Mucosa of gallbladder (tissue), 1 donor: ENCODE measurements at places on chromosomes 5 and 9. TPM values are rescaled to one million over a fixed set of nuclear protein-coding genes. Genes with fewer than 3 reads are reported as not detected.

- no peak for DNase-seq
Observed at GRCh38 chr9:82208741-82209450, 220.3 kb downstream of the SPATA31D1 start.

- no peak for DNase-seq
Observed at GRCh38 chr5:99088309-99088708, 159.5 kb upstream of the CHD1 start.

DNA sequence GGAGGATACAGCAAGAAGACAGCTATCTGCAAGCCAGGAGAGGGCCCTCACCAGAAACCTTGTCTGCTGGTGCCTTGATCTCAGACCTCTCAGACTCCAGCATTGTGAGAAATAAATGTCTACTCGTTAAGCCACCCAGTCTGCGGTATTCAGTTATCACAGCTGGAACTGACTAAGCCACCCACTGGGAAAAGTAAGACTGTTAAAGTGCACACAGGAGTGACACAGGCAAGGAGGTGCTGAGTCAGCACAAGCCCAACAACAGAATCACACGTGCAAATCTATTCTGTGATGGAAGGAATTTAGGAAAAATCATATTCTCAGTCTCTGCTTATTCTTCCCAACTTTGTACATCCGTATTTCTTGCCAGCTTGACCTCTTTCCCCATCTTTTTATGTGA, 200.0 kb downstream of the NR2F1-AS1 start:
- DNase-seq: no peak

DNA sequence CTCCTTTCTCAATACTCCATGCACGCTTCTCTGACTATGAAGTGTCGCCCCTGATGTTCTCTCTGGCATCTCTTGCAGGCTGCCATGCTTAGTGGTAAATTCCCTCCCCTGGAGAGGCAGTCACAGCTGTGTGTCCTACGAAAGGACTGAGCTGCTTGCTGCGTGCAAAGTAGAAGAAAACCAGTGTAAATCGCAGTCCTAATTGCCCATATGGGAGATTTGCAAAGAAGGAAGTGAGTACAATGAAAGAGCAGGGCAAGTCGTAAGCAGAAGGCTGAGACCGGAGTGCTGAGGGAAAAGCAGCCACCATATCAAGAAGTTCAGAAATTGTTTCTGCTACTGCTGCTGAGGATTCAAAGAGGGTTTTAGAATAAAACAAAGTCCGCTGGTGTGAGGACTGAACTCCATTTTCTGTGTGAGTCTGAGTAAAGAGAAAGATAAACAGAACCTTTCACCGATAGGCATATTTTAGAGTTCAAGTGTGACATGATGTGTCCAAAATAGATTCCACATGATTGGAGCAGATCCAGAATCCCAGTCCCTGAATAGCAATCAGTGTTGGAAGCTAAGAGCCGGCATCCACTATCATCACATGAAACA, 507.8 kb upstream of the MPDZ start:
- no peak for DNase-seq

- no peak for DNase-seq
Observed at GRCh38 chr9:72454871-72455491, 66.4 kb upstream of the TMC1 start.

GRCh38 chr5:143462431-143462830, 58.9 kb upstream of the NR3C1 start:
- DNase-seq: no peak

DNA sequence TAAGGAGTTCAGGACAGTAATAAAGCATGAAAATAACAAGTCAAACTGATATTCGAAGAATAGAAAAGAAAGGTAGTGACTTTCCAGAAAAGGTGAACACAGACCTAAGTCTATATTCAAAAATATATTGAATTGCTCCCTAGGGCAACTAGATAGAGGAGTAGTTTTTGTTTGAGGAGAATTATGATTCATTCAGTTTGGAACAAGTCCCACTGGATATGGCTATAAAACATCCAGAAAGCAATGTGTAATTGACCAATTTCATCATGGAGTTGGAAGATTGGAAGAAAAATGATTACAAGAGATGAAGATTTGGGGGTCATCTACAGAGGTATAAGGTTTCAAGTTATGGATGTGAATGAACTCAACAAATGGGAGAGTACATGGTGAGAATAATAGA, 117.5 kb upstream of the ZNF462 start:
- no peak for DNase-seq

DNA sequence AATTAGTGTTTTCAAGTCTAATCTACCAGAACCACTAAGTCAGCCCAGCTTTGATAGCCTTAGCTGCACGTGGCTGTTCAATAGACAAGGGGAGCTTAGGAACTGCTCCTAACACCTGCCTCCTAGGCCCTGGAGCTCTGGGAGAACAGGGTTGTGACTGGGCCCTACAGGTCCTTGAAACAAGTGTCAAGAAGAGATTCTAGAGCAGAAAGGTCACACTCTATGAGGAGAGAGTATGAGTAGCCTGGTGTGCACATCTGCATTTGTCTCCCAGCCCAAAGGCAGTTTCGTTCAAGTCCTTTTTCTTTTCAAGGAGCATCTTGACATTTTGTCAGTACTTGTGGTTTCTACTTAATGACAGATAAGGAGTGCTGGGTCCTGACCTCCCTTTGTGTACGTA, 206.1 kb downstream of the PRELID2 start:
- DNase-seq: no peak

BAAT gene
- total RNA-seq: 117 TPM

LTC4S gene
- total RNA-seq: 26.0 TPM

DNA sequence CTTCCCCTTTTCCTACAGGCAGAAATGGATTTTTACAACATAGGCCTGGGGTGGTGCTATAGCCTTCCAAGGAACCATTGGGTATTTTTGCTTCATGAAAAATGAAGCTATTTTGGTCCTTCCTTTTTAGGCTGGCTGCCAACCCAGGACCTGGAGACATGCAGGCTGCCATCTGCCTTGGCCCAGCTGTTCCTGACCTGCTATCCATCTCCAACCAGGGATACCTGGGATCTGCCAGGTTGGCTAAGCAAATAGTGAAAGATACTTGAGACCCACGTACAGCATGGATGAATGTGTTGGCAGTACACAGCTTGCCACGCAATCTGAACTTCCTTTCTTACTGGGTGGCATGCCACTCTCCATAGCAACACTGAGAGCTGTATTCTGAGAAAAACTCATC, 31.1 kb downstream of the MRPS27 start:
- no peak for DNase-seq

- DNase-seq: no peak
Observed at GRCh38 chr9:81538890-81539289, 150.5 kb downstream of the TLE1 start.

DNA sequence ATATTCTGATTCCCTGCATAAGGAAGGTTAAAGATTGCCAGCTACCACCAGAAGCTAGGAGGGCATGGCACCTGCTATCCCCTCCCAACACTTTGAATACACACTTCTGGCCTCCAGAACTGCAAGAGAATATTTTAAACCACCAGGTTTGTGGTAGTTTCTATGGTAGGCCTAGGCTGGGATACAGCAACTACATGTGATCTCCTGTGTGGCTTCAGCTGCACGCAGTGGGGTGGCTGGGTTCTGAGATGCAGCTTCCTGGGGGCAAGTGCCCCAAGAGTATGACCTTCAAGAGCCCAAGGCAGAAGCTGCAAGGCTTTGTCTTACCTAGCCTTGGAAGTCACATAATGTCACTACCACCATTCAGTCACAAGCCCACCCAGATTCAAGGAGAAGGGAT, 39.6 kb downstream of the GCNT4 start:
- DNase-seq: no peak

DNA sequence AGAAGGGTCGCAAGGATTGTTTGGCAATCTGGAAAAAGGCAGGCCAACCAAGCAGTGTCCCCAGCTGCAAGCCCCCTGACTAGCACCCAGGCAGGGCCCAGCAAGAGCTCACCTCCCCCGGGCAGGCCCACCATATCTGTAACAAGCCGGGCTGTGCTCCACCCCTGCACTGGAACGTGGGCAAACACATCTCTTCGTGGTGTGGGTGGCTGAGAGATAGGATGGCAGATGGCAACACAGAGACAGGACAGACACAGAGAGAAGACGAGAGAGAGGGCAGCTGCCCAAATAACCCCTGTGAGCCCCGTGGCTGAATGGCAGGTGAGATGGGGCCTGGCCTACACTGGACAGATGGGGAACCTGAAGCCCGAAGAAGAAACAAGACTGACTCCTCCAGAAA, 9.4 kb downstream of the BBLN start:
- DNase-seq: no peak

MEIKIN gene
- total RNA-seq: not detected

- DNase-seq: no peak
Observed at GRCh38 chr9:34513567-34514214, 9.1 kb downstream of the ENHO start.

IL5 gene
- not detected for total RNA-seq

DNA sequence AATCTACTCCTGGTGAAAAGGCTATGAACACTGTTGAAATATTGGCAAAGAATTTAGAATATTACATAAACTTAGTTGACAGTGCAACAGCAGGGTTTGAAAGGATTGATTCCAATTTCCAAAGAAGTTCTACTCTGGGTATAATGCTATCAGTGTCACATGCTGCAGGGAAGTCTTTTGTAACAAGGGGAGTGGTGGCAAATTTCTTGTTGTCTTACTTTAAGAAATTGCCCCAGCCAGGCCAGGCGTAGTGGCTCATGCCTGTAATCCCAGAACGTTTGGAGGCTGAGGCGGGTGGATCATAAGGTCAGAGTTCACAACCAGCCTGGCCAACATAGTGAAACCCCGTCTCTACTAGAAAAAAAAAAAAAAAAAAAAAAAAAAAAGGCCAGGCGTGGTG, 86.3 kb upstream of the OTULINL start:
- no peak for DNase-seq

DNA sequence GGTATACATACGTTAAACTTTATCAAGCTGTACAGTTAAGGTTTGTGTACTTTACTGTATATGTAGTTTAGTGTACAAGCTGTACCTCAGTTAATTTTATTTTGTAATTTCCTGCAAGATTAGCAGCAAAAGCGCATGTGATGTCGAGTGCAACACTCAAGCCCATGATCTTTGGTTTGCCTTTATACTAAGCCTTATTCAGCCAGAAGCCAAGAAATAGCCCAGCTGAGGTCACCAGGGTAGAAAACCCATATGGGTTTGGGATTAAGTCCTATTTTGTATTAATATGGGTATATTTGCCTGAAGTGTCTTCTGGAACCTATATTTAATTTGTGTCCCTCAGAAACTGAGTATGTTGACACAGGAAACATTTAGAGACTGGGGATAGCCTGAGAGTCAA, 59.3 kb downstream of the ZFAND5 start:
- DNase-seq: no peak

DNA sequence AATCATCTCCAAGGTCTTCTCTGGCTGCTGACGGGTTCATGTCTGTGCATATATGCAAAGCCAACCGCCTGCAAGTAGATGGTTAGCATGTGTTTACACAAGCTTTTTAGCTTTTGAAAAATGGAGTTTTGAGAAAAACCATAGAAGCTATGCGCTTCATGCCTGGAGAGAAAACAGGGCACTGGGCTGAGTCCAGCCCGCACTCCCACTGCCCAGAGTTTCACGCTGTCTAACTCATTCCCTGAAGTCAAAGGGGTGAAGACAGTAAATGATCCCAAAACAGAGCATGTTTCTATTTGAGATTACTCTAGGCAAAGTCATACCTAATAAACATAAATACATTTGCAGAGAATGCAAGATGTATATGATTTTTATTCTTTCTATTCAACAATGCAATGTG, 278.8 kb downstream of the IRX2 start:
- DNase-seq: no peak

CREB3 gene
- 48.1 TPM for total RNA-seq

PCDHB9 gene
- total RNA-seq: 2.1 TPM

- no peak for DNase-seq
Observed at GRCh38 chr5:111626473-111627148, 114.3 kb upstream of the STARD4 start.

TXNDC8 gene
- total RNA-seq: not detected

MARCOL gene
- not detected for total RNA-seq

EPB41L4B gene
- 31.1 TPM for total RNA-seq

GRCh38 chr9:123924727-123925126, 5.2 kb downstream of the DENND1A start:
- no peak for DNase-seq

SLC6A7 gene
- not detected for total RNA-seq

DNA sequence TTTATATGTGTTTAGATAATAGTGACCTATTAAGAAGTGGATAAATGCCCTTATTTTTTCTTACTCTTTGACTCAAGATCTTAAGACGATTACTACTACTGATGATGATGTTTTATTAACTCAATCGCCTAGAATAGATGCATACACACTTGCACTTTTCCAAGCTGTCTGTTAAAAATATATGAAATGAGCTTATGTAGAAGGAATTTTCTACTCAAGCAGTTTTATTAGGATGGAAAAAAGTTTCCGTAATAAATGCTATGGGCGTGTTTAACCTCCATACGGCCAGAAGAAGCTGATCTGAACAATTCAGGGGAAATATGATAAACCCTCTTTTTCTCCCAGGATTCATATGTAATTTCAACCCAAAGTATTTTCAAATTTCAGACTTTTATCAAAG, 455.7 kb upstream of the MPDZ start:
- no peak for DNase-seq

FST gene
- 3.8 TPM for total RNA-seq

DNA sequence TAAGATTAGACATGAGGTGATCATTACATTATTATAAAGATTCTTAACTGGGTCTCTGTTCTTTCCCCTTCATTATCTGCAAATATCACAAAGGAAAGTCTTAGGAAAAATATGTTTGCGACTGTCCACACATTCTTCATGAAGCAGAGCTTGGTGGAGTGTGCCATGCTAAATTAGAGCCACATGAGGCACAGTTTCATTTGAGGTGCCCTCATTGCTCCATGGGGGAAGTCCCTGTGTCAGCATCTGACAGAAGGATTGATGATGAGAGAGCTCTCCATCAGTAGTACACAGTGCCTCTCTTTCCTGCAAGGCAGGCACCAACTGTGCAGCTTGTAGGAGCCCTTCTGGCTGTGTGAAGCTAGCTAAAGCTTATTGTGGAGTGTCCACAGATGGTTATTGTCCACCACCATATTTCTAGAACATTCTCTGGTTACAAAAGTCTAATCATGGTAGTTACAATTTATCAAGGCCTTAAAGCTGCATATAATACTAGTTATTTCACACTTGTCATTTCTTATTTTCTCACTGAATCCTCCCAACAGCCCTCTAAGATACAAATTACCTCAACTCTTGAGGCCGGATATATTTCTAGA, 63.9 kb downstream of the C9orf152 start:
- DNase-seq: no peak

DNA sequence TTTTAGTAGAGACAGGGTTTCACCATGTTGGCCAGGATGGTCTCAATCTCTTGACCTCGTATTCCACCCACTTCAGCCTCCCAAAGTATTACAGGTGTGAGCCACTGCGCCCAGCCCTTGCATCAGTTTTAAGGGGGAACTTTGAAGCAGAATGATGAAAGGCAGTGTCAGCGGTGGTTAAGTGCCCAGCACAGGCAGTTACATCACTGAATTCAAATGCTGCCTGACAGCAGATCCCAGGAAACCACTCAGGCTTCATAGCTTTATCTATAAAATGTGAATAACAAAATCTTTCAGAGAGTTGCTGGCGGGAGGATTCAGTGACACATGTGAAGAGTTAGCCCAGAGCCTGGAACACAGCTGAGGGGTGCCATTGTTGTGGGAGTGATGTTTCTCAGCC, 26.5 kb downstream of the FGF1 start:
- no peak for DNase-seq
